ENCODE measurements at places on chromosomes 4 and X.
A peak's percentile ranks its signal among the peaks of the same experiment; 100 is the strongest.

- no peak for DNase-seq
These were observed 8.6 kb downstream of the PJA1 start for GRCh38 chrX:69156638-69157037.

DNA sequence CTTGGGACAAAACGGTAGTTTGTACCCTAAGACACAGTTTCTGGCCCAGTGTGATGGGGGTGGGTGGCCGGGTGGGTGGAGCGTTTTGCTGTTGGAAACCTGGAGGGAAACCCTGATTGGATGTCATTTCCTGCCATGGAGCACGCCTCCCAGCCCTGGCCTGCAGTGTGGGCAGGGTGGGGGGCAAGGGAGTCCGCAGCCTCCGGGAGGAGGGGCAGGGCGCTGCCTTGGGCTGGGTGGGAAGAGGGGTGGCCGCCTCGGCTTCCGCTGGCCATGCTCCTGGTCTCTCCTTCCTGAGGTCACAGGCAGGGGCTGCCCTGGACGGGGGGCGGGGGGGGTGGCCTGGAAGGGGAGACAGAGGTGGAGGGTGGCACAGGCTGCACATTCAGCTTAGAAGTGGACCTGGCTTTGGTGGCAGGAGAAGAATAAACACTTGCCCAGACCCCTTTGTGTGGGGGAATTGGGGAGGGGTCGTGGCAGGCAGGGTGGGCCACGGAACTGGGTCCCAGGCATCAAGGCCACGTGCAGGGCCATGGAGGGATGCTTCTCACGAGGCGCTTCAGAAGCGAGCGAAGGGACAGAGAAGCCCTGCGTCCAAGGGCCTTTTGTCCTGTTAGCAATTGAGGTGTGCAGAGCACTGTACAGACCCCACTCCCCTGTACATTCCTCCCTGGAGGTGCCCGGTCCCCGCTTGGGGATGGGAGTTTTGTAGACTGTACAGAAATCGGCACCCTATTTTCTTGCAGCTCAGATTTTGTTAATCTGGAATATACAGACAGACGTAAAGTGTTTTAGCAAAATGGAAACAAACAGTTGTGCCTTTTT lies 6.2 kb downstream of the NAT8L start:
- DNase-seq, result no peak

- no peak for DNase-seq
These were observed 29.9 kb downstream of the VEGFC start for GRCh38 chr4:176762661-176763308.

GRCh38 chr4:10747186-10747585 lies 62.6 kb upstream of the CLNK start:
- DNase-seq, result no peak

DNA sequence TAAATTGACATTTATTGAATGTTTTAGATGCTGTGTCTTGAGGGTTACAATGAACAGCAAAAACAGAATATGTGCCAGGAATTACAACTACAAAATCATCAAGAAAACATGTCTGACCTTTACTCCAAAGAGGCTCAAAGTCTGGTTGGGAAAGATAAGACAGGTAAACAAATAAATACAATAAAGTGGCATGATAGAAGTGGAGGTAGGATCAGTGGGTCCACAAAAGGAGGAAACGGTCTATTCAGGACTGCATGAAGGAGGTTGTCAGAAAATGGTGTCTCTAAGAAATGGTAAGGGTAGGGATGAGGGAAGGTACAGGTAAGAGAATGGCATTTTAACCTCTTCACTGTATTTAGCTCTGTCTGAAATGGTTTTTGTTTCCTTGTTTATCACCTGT lies 3.8 kb downstream of the ARHGEF38 start:
- no peak for DNase-seq

DNA sequence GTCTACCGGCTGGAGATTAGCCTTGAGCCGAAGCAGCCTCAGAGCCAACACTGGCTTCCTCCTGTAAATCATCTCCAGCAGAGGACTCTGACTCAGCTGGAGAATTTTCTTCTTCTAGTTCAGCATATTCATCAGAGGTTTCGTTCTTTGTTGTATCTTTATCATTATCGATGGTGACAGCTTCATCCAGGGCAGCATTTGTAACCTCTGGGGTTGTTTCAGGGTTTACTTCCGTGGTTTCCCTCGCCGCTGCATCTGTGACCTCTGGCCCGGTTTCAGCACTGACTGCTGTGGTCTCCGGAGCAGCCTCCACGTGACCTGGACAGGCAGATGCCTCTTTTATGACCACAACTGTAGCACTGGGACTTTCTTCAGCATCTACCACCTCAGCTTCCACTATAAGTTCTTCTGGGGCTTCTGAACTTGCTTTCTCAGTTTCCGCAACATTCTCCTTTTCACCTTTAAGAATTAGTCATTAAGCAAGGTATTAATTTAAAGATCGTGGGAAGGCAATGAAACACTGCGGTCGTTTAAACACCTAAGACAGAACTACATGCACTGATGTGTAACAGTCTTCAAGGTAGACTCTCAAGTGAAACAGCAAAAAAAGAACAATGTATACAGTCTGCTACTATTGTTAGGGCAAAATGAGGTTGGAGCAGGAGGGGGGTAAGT lies 13.3 kb downstream of the MGARP start:
- peak; percentile 59 for DNase-seq

DNA sequence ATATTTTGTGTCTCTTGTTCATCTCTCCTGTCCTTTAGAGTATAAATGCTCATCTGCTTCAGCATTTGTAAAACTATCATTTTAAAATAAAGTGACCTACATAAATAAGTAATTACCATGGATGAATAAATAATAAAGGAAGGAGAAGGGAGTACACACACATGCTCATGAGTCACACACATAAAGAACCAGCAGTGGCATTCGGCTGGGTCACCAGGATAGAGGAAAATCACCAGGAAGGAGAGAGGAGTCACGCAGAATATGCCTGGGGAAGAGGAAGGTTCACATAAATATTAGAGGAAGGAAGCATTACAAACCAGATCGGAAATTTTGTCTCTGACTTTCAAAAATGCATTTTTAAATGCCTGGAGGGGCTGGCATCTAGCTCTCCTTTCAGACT lies 38.5 kb upstream of the MED14 start:
- DNase-seq, result no peak

GRCh38 chr4:20504146-20504545 lies 196.1 kb upstream of the PACRGL start:
- no peak for DNase-seq

- no peak for DNase-seq
These were observed 776.7 kb upstream of the GRID2 start for GRCh38 chr4:91527056-91527455.

GRCh38 chr4:141258558-141258957 lies 37.9 kb downstream of the ZNF330 start:
- no peak for DNase-seq

DNA sequence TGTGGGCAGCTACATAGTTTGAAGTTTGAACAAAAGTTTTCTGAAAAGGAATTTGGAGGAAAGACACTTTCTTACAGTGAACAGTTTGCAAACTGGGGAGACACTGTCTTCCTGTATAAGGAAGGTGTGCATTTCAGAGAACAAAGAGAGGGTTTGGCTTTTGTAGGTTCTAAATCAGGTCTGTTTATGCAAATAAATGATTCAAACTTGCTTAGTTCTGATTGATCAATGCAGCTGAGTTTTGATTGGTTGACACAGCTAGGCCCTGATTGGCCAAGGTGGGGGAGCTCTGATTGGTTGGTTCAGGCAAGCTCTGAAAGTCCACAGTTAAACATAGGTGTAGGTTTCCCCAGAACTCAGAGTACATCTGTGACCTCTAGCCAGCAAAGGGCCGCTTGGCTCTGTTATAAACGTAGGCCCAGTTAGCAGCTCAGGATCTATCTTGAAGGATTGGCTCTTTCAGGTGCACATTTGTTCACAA lies 63.0 kb upstream of the ENPP6 start:
- DNase-seq, result no peak

Measured in BE2C (cell line).